ENCODE measurements at places on chromosomes 6 and 20.

DNA sequence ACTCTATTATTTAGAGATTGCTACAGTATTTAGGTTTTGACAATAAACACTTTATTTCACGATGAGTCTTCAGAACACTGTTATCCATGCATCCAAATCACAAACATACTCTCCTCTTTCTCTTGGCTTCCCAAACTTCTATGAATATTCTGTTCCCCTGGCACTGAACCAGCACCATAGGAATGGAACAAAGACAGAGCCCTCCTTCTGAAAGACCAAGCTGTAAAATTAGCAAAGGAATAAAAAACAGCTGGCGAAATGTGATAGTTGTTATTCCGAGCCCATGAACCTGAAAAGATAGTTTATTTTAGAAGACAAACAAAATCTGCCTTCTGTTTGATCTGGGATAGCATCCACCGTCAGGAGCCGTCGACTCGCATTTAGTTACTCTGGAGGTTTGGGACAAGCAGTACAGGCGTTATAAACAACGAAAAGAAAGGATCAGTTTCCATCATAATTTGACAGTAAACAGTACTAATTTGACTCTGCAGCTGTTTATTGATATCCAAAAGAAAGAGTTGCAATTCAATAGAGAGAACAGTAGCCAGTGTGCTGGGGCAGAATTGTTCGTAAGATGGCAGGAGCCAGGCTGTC is 161.4 kb downstream of the CLIC5 start:
- no peak for DNase-seq

GRCh38 chr6:15166121-15166520 is 79.7 kb upstream of the JARID2 start:
- no peak for DNase-seq

DNA sequence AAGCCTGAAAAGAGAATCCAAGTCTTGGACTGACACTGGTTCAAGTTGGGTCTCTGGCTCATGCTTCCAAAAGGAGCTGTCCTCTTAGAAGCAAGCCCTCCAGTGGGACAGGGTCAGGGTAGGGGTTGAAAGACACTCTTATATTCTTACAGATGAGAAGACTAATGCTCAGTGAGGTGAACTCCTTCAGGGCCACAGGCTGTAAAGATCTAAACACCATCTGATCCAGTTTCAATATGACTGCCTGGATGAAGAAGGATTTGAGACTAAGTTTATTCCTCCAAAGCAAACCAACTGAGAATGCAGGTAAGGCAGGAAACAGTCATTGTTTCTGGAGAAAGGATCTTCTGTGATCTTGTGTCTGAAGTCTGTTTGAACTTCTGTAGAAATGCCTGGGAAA is 99.0 kb upstream of the TAB2 start:
- no peak for DNase-seq

GRCh38 chr6:127302728-127303660 is 36.3 kb downstream of the RNF146 start:
- peak; percentile 13 for DNase-seq

DNA sequence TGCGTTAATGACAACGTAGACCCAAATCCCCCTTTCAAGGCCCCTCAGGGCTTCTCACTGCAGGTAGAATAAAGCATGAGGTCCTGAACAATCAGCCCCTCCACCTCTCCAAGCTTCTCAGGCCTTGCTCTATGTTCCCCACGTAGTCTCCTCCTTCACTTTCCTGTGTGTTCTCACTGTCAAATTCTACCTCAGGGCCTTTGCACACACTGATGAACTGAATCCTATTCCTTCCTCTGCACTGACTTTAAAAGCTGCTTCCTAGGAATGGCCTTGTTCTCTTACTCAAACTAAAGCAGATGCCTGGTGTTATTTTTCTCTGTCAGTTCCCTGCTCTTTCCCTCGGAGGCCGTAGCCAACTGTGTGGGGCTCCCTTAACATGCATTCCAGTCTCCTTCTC is 66.8 kb upstream of the EDN1 start:
- DNase-seq: no peak

GRCh38 chr20:21534886-21535285 is 21.0 kb upstream of the NKX2-2 start:
- no peak for DNase-seq

DNA sequence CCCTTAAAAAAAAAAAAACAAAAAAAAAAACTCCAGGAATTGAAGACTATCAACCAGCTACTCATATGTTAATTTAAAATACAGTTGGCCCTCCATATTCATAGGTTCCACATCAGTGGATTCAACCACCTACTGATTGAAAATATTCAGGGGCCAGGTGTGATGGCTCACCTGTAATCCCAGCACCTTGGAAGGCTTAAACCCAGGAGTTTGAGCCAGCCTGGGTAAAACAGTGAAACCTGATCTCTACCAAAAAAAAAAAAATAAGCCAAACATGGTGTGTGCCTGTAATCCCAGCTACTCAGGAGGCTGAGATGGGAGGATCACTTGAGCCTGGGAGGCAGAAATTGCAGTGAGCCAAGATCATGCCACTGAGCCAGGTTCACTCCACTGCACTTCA is 72.4 kb upstream of the SMIM8 start:
- no peak for DNase-seq

DNA sequence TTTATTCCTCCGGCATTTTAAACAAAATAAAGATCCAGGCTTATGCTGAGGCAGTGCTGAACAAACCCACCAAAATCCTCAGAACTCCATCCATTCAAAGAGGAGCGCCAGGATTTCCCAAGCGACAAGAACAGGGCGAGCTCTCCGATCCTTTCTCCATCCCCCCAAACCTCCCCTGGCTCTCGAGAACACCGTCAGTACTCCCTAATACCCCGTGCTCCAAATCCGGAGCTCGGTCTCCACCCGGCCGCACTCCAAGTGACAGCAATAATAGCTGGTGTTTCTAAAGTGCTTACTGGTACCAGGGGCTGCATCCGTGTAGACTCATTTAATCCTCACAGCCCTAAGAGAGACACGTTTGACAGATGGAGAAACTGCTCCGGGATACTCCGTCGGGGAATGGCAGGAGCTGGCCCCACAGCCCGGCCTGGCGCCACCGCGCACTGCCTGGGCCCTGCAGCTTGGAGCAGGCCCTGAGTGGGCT is 277.1 kb upstream of the QKI start:
- no peak for DNase-seq

DNA sequence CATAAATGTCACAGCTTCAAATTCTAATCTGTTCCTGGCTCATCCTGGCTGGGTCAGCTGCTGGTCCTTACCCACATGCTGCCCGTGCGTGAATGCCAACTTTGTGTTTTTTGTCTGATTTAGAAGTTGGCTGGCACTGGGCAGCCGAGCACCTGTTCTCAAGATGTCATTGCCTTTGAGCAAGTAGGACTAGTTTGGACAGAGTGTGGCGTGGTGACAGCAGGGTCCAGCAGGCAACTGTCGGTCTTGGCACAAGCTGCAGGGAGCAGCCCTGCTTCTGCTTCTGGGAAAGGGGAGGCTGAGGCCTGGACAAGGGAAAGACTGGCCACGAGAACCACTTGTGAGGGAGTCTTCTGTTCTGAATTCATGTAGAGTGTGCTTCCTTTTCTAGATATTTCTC is 26.4 kb upstream of the ADRM1 start:
- DNase-seq: no peak

DNA sequence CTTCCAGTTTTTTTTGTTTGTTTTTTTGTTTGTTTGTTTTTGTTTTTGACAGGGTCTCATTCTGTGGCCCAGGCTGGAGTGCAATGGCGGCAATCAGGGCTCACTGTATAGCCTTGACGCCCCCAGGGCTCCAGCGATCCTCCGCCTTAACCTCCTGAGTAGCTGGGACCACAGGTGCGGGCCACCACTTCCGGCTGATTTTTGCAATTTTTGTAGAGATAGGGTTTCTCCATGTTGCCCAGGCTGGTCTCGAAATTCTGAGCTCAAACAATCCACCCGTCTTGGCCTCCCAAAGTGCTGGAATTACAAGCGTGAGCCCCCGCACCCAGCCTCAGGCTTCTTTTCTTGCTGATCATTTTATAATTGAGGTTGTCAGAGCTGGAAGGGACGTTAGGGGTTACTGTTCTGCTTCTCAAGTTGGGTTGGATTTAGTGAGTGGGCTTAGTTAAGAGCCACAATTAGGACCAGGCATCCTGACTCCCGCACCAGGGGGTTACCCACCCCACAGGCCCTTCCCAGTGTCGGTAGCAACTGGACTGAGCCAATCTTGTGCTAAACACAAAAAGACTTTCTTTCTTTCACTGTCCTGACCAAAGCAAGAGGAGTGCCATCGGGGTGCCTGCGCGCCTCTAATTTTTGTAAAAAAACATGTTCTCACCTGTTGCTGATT is 13.1 kb upstream of the ZSCAN9 start:
- DNase-seq: no peak

DNA sequence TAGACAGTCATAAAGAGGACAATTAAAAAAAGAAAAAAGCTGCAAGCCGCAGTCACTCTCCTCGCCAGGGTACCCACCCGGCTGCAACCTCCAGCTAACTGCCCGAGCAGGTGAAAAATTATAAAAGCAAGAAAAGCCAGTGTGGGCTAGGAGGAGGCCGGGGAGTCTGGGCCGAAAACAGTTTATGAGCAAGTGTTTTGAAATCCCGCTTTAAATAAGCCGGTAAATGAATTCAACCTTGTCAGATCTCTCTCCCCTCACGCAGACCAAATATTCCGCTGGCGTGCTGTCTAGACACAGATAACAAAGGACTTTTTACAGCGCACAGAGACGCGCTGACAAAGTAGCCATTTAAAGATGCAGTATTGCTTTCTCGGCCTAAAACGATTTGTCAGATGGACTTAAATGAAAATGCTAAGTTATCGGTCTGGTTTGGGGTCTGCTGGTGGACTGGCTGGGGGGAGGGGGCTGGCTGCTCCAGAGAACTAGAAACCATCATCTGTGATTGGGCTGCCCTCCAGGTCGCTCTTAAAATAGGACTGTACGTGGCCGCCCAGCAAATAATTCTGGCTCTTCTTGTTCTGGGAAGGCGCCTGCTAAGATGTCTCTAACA is 24.6 kb downstream of the PMEPA1 start:
- DNase-seq: no peak

GRCh38 chr6:147738099-147738498 is 229.6 kb downstream of the SAMD5 start:
- no peak for DNase-seq

DNA sequence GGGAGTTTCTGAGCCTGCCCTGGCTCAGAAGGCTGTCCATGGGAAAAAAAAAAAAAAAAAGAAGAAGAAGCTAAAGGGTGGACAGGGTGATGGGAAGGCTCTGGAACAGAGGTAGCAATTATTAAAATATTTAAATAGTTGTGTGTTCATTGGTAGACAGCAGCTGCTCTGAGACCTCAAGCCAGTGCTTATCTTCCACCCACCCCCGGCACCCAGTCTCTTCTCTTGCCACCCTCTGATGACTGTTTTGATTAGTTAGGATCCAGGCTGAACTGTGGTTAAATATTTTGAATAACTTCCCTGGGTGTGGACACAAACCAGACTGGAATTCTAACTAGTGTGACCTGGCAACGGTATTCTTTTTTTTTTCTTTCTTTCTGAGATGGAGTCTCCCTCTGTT is 16.9 kb upstream of the SRSF3 start:
- DNase-seq: no peak

GRCh38 chr20:37257988-37258387 is 3.6 kb downstream of the GHRH start:
- DNase-seq: no peak

DNA sequence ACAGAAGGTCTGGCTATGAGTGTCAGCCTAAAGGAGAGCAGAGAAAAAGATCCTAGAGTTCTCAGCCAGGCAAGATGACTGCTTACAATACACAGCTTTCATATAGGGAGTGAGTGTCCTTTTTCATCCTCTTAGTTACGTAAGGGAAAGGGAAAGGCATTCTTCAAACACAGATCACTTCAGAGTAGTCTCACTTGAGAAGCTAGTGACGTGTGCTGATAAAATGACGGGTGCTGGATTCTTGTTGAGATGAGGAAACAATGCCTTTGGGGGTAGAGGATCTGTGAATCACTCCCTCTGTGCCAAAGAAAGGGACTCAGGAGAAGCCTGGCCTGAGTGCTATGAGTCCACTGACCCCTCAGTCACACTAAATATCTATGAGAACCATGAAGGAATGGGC is 117.3 kb downstream of the QRSL1 start:
- DNase-seq: no peak

- DNase-seq: no peak
These were observed 18.8 kb downstream of the ZNF292 start for GRCh38 chr6:87174078-87174579.

GRCh38 chr20:50020288-50020687 is 37.5 kb downstream of the SNAI1 start:
- DNase-seq: no peak

DNA sequence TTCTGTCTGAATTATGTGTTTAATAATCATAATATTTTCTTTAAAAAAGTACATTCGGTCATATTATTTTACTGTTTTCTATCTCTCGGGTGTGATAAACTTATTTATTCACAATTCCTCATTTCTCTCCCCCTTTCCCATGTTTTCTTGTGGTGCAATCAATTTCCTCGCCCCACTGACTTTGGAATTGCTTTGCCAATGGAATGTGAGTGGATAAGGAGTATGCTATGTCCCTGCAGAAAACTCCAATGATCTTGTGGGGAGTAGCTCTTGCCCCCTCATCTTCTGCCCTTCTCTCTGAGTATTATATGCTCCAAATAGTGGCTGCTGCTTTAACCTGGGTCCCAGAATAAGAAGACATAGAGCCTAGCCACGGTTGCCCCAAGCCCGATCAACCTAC is 64.1 kb downstream of the HMGN3 start:
- no peak for DNase-seq

DNA sequence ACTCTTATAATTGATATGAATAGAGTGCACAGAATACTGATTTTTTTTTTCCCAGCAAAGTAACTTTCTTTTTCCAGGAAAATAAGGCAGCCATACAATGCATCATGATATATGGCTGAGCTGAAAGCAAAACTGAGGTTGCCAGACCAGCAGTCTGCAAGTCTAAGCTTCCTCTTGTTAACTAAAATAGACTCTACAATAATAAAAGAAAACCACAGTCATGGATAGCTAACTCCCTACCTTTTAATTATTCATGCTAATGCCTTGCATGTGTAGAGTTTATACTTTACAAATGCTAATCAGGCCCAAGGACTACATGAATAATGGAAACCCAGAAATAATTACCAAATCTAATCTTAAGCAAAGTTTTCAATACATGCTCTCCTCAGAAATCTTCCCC is 47.4 kb downstream of the MAP7 start:
- DNase-seq: no peak
